NCI-H748 treated with DMSO at 0.1 percent for 48 hours (cell line): ENCODE measurements at places on chromosomes 1 and 21.

DNA sequence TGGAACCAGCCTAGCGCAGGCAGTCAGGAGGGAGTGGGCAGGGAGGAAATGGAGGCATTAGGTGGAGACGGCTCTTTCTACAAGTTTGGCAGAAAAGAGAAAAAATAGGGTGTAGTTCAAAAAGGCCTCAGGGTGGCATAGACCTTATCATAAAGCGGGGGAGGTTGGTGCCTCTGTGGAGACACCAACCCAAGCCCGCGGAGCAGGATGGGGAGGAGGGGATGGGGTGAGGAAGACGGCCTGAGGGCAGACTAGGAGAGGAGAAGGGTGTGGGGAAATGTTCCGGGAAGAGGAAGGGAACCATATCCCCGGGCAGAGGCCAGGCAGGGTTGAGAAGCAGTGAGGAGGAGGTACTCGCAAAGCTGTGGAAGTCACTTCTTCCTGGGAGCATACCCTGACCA is 17.4 kb upstream of the SHE start:
- no peak for DNase-seq

GRCh38 chr1:119667173-119667572 is 19.1 kb upstream of the ZNF697 start:
- DNase-seq: no peak

DNA sequence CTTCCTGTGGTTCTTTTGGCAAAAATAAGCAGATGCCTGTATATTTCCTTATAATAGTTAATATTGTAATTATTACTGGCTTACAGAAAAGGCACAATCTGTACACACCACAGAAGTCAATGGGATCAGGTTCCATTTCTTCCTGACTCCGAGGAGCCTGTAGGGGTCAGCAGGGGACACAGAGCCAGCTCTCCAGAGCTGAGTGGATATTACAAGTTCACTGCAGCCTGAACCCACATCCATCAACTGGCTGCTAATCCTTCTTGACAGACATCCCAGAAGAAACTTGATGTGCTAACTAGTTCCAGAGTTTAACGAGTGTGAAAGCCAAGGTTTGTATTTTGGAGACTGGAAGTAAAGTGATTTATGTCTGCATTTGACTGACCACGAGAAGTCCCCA is 203.8 kb downstream of the LMX1A start:
- DNase-seq: no peak

DNA sequence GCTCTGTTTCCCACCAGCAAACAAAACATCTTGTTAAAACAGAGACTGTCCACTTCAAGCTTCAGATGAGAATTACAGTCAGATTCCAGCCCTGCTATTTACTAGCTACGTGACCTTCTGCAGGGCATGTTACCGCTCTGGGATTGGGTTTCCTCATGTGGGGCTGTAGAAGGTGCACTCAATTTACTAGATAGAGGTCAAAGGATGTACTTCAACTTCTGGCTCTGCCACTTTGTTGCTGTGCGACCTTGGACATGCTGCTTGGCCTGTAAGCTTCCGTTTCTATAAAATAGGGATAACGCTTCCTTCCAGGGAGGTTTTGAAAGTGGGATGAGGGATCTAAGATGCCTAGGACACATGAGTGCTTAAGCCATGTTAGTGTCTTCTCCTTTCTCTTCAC is 46.0 kb upstream of the LRIG2 start:
- DNase-seq: no peak

DNA sequence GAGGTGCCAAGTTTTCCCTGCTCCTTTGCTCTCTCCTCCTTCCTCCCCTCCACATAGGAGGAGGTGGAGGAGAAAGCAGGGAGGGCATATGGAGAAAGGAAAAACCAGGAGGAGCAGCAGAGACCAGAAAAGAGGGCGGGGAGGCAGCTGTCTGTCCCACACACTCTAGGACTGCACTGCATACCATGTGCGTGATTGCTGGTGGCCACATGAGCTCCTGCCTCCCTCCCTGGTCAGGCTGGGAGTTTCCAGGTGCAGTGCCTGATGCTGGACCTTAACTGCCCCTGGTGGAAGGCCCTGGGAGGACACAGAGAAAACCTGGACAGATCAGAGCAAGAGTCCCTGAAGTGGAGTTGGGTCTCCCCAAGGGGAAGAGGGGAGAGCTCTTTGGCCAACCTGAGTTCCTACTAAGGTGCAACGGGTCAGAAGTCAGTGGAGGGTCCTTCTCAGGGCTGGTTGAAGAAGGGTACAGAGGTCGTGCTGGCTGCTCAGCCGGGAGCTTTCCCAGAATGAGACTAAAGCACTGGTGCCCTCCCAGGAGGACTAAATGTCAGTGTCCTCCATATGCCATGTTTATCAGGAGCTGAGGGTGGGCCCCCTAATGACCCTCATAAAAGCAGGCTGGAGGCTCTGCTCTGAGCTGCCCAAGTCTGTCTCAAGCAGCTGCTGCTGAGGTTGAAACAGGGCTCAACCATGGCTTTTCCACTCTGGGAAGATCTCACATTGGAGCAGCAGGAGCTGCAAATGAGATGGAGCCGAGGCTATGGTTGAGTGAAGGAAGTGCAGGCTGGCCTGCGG is 3.5 kb upstream of the LGR6 start:
- no peak for DNase-seq

DNA sequence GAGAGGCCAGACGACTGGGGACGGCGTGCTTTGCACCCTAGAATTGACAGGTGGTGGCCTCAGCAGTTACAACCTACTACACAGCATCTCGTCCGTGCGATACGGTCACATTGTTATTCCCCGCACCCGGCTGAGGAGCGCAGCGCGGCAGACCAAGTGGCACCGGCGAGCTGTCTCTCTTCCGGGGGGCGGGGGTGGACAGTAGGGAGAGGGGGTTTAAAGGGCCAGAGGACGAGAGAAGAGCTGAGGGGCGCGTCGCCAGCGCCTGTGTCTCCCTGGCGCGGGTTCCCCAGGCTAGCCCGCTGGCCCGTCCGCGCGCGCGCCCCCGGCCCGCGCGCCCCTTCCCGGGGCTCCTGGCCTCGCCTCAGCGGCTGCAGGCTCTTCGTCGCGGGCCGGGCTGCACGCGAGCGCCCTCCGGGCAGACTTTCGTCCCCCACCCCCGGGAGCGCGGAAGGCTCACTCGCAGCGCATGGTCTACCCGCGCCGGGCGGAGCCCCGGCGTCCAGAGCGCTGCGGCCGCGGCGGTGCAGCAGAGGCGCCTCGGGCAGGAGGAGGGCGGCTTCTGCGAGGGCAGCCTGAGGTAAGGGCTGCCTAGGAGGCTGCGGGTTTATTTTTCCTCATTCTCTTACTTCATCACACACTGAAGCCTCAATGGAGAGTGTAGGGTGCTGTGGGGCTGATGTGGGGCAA is at the start of gene PDE4B:
PDE4B (plus strand) TSS at position 227 of the 690 bp plus-strand sequence.
- no peak for DNase-seq

GRCh38 chr1:86169625-86170024 is 13.1 kb upstream of the COL24A1 start:
- DNase-seq: no peak

DNA sequence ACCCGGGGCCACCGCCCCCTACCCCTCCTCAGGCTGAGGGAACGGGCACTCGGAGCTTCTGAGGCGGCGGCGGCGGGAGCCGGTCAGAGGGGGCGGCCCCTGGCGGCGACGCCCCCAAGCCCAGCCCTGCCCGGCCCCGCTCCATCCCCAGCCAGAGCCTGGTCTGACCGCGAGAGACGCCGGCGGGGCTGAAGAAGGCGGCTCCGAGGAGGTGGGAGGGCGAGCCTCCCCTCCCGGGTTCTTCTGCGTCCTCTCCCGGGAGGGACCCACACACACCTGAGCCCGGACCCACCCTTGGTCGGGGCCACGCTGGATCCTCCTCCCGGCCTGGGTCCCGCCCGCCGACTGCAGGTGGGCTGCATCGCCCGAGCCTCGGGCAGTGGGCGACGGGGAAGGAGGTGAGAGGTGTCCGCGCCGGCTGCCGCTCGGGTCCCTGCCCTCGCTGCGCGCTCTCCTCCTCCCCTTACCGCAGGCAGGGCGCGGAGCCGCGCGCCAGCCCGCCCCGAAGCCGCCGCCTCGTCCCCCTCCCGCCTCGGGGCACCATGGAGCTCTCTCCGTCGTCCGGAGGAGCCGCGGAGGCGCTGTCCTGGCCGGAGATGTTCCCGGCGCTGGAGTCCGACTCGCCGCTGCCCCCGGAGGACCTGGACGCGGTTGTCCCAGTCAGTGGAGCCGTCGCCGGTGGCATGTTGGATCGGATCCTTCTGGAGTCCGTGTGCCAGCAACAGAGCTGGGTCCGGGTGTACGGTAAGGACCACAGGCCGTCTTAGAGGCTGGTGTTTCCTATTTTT is at the start of gene RASAL2:
RASAL2 (plus strand) TSS at position 154 of the 788 bp plus-strand sequence; CDS start at position 543, 389 bp downstream.
- DNase-seq: peak; percentile 53

- DNase-seq: no peak
Measured at GRCh38 chr1:1827089-1827848, 49.0 kb upstream of the NADK start.

- DNase-seq: no peak
Measured at GRCh38 chr1:194268839-194269238, 1082.4 kb upstream of the B3GALT2 start.

GRCh38 chr1:54475946-54476516 is 69.8 kb upstream of the SSBP3 start:
- no peak for DNase-seq

DNA sequence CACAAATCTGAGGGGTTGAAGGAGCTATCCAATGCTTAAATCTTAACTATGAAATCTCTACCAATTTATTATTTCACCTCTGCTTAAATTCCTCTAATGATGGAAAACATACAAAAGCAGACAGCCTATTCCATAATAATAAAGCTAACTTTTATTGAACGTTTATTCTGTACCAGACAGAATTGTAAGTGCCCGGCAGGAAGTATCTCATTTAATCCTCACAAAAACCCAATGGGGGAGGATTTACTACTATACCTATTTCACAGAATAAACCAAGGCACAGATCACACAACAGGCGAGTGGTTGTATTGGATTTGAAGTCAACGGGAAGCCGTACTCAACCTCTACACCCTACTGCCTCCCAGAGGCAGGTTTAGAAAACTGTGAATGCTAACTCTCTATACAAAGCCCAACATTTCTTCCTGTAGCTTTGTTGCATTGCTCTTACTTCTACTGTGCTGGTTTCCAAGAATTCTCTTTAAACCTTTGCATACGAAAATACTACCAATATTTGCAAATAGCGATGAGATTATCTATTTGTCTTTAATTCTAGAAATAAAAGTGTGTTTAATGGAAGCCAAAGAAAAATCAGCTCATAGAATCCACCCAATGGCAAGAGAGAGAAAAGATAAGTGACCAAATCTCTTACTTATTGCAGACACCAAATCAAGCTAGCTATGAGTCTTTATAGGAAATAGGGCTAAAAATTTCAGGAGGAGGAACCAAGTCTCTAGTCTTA is 33.5 kb upstream of the C1orf53 start:
- DNase-seq: peak; percentile 17

DNA sequence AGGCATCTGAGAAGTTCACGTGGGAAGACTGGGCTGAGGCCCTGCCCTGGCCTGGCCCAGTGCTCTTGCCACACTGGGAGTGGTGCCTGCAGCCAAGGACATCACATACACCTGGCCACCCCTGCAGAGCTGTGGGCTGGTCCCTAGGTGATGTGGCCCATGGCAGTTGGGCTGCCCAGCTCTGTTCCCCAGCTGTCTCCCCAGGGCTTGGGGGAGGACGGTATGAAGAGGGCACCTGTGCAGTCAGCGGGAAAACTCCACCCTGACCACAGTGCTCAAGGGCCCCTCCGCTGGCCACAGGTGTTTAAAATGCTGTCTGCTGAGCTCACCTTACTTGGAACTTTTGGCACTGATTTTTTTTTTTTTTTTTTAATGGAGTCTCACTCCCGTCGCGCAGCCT is 120.4 kb upstream of the SLC25A33 start:
- DNase-seq: no peak

GRCh38 chr1:39675220-39675619 is 3.3 kb upstream of the NT5C1A start:
- DNase-seq: no peak

DNA sequence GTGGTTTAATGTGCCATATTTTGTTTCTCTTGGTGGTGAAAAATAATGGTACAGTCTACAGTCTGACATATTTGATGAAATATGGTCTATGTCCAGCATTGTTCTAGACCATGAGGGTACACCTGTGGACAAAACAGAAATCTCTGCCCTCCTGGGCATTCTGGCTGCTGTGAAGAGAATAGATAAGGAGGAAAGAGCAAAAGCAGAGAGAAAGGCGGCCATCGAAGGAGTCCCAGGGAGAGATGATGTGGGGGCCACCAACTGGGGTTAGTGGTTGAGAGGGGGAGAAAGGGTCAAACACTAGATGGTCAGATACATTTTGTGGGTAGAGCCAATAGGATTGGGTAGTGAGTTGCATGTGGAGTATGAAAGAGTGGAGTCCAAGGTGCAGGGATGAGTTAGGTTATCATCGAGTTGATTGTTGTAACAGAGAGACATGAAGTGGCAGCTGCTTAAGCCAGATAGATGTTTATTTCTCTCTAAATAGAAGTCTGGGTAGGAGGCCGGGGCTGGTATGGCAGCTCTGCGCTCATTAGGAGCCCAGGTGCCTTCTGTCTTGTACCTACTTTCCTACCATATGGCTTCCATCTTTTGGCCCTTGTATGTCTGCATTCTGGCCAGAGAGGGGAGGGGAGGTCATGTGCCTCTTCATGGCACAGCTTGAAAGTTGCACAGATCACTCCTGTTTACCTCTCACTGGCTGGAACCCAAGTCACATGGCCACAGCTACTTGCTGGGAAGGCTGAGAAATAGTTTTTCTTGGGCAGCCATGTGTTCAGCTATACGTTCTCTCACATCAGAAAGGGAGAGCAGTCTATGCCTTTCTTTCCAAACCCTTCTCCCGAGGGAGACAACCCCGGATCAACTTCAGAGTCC is 13.0 kb downstream of the UBE4B start:
- DNase-seq: no peak

DNA sequence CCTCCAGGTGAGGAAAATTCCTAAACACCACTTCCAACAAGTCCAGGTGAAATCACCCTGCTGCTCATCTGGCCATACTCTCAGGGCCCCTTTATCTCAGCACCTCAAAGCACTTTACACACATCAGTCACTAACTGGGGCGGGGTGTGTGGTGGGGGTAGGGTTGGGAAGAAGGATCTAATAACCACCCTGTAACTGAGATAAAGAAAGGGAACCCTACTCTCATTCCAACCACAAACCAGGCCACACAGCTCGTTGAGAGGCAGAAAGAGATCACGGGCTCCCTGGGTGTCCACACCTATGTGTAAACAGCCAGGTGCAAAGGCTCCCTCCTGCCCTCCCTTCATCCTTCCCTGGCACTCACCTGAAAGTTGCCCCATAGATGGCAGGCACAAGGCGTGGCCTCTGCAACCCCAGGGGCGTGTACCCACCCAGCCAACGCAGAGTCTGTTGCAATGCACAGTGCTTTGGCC is 20.4 kb downstream of the GPR161 start:
- DNase-seq: no peak

- DNase-seq: peak; percentile 38
Measured at GRCh38 chr1:224615861-224616755, at the start of gene CNIH3. TSS of gene CNIH3 (plus strand) at chr1:224616317. CDS start at chr1:224617175, 858 bp downstream.
